OCI-M1 (cell line): ENCODE measurements at places on chromosomes 7 and 10.

DNA sequence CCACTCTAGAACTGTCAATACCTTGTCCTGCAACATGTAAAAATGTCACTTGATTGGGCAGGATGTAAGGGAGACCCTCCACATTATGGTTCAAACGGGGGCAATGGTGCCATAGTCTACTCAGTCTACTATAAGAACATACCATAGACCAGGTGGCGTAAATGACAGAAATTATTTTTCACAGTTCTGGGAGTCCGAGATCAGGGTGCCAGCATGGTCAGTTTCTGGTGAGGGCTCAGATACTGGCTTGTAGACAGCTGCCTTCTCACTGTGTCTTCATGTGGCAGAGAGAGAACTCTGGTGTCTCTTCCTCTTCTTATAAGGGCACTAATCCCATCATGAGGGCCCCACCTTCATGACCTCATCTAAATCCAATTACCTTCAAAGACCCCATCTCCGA, 18.7 kb upstream of the TMEM178B start:
- no peak for DNase-seq

DNA sequence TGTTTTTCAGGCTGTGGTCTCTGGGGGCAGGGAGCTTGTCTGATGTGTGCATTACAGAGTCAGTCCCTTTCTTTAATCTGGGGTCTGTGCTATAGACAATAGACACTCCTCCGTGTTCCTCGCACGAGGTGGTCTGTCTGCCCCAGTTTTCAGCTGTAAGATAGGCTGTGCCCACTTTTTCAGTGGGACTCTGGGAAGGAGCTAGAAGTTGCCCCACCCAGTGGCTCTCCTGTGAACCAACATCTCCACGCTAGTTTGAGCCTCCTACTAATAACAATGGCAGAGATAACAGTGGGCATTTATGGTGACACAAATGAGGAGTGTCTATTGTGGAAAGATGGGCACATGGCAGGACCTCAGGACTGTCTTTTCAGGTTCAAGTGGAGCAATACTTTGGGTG, 44.0 kb downstream of the ADRB1 start:
- DNase-seq = peak; percentile 13

- no peak for DNase-seq
Measured at GRCh38 chr7:84193747-84194146, 842 bp downstream of the SEMA3A start.

- DNase-seq = no peak
Measured at GRCh38 chr7:128961030-128961659, 23.4 kb downstream of the IRF5 start.

- no peak for DNase-seq
Measured at GRCh38 chr7:154865984-154866685, 136.8 kb downstream of the PAXIP1 start.

GRCh38 chr7:17340655-17341054, 42.2 kb downstream of the AHR start:
- no peak for DNase-seq

DNA sequence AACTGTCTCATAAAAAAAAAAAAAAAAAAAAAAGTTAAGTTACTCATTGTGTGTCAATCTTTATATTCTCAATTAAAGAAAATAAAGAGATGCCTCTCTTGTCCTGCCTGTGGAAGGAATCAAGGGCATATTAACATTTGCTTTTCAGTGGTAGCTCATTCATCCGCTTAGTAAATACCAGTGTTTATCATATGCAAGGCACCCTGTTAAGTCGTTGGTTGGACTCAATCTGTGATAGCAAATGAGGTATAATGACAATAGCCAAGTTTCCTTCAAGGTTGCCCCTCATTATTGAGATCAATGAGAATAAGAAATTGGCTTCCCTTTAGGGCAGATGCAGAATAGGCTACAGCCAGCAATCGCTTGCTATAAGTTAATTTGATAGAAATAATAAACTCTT, 812.7 kb upstream of the COBL start:
- no peak for DNase-seq

GRCh38 chr10:120719333-120719732, 131.8 kb upstream of the WDR11 start:
- DNase-seq = peak; percentile 36
